ENCODE measurements at places on chromosomes 11 and 22. TPM values are rescaled to one million over a fixed set of nuclear protein-coding genes. Genes with fewer than 3 reads are reported as not detected.

Gene NXPE4
- not detected for total RNA-seq

Gene PCNX3
- 33.5 TPM for total RNA-seq

Gene KCNC1
- total RNA-seq, result 0.07 TPM

Gene GPR83
- total RNA-seq, result 0.22 TPM

Gene HTR3B
- not detected for total RNA-seq

Gene APOA4
- not detected for total RNA-seq

Gene CHRDL2
- 4.0 TPM for total RNA-seq

Gene MOV10L1
- total RNA-seq, result not detected

Gene CSNK2A3
- 2.8 TPM for total RNA-seq

Gene VPREB1
- not detected for total RNA-seq

Gene SLC25A45
- total RNA-seq, result 10.2 TPM

Gene ART1
- total RNA-seq, result not detected

Gene GLB1L3
- not detected for total RNA-seq

Gene PTPRCAP
- 0.33 TPM for total RNA-seq

Gene MYEOV
- total RNA-seq, result 92.4 TPM

All from A549 treated with RU486 at 1 μM for 4 hours (cell line).